ENCODE measurements at places on chromosomes 6 and 20.

- DNase-seq = no peak
These were observed 19.0 kb downstream of the RRBP1 start for GRCh38 chr20:17663040-17663399.

DNA sequence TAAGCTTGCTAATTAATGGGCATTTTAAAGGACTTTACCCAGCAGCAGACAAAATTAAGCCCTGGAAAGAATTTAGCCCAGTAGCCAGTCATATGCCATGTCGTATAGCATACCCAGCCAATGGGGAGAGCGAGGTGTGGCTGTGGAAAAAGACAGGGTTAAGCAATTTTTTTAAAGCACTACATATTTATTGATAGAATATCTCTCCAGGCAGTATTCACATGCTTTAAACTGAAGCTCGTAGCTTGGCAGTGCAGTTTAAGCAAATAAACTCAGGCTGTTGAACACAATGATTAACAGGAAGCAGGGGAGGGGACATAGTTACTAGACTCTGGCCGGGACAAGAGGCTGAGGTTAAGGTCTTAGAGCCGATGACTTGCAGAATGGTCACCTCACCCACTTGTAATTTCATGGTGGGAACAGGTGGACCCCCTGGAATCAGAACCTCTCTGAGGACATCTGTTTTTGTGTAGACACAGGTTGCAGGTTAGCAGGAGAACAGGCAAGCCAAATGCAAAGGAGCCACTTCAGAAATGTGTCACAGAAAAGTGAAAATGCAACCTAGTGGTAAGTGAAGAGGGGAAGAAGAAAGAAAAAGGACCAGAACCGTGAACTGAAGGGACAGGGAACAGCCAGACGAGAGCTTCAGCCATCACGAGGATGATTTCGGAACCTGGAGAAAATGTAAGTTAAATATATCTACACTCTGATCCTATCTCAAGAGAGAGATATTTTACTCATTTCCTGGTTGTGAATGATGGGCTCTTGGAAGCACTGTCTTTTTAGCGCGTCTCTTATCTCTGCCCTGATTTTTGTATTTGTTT, 7.2 kb downstream of the GCNT2 start:
- DNase-seq = peak; percentile 33

- DNase-seq = no peak
These were observed 89.6 kb downstream of the TMEM242 start for GRCh38 chr6:157233686-157234085.

- DNase-seq = no peak
These were observed 113.7 kb downstream of the UBE3D start for GRCh38 chr6:82951935-82952334.

Measured in erythroblast (primary cell).